IPS-NIHi11 (cell line): ENCODE measurements at places on chromosomes 3 and 15.

GRCh38 chr3:180416111-180416594, 185.8 kb upstream of the TTC14 start:
- DNase-seq: no peak

- DNase-seq: no peak
Observed at GRCh38 chr3:47339951-47340350, 40.9 kb upstream of the PTPN23 start.

DNA sequence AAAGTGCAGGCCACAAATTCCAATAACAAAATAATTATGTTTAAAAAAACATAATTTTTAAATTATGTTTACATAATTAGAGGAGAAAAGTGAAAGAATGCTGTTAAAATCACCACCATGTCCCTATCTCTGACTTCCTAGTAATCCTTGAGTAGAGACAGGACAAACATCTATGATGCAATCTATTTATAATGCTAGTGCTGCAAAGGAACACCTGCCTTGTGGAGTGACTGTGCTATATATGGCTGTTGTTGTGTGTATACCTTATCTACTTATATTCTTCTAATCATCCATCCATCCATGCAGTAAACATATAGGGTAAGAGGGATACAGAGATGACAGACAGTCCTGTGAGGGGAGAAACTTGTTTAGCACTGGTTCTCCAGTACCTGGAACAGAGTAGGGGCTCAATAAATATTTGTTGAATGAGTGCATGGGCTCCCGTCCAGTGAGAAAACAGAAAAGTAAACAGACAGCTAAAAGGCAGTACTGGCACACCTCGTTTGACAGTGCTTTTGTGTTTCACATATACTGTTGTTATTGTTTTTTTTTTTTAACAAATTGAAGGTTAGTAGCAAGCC, 229.3 kb upstream of the UBE2E1 start:
- no peak for DNase-seq

DNA sequence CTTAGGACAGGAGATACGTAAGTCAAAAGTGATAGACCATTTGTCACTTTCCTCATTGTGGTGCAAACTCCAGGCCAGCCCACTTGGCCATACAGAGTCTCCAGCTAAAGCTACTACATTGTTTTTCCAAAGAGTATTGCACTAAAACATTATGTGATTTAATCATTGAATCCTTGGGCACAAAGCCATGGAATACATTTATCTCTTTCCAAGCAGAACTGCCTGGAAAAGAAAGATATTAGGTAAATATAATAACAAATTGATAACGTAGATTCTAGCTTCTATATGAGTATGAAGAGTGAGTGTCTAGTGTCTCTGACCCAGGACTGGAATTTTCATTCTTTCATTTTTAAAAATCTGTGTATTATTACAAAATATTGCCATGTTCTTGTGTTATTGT, 863.7 kb upstream of the SEMA6D start:
- DNase-seq: no peak

DNA sequence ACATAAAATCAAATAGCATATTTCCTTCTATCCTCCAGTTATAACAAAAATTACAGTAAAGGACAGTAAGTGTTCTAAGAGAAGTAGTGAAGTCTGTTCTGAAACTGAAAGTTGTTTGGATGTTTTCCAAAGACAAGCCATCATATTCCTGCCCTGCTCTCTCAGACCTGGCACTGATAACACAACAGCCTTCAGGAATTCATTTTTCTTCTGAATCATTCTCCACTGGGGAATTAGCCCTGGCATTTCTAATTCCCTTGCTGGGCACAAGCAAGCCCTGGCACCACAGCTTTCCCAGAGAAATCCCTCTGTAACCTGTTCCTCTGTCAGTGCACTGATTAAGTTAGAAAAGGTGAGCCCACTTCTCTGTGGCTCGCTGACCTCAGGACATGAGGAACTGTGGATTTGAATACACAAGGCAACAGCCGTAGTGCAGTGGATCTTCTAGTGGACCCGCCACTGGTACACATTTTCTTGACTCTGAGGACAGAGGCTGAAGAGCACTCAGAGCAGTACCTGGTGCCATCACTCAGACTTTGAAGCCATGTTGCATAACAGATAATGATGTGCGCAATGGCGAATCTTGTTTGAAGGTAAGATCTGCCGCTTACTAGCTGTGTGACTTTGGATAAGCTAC, 61.6 kb downstream of the WWTR1 start:
- no peak for DNase-seq

GRCh38 chr15:55281517-55282228, 7.9 kb downstream of the RAB27A start:
- DNase-seq: no peak

- DNase-seq: no peak
Observed at GRCh38 chr15:39857132-39857531, 62.9 kb downstream of the GPR176 start.

DNA sequence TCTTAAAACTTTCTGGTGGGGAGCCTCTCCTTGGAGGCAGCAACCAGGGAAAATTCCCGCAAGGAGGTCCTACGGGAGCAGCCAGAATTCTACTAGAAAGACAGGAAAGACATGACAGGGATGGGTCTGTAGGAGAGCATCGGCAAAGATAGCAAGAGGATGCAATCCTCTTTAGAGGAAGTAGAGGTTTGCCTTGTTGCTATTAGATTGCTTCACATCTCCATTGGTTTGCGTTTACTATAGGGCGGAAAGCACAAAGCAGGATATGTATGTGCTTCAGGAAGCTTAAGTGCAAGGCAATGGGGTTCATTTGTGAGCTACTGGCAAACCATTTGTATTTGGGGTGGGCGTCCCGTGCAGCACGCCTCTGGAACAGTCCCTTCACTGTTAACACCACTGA, 193.0 kb downstream of the RORA start:
- DNase-seq: no peak

DNA sequence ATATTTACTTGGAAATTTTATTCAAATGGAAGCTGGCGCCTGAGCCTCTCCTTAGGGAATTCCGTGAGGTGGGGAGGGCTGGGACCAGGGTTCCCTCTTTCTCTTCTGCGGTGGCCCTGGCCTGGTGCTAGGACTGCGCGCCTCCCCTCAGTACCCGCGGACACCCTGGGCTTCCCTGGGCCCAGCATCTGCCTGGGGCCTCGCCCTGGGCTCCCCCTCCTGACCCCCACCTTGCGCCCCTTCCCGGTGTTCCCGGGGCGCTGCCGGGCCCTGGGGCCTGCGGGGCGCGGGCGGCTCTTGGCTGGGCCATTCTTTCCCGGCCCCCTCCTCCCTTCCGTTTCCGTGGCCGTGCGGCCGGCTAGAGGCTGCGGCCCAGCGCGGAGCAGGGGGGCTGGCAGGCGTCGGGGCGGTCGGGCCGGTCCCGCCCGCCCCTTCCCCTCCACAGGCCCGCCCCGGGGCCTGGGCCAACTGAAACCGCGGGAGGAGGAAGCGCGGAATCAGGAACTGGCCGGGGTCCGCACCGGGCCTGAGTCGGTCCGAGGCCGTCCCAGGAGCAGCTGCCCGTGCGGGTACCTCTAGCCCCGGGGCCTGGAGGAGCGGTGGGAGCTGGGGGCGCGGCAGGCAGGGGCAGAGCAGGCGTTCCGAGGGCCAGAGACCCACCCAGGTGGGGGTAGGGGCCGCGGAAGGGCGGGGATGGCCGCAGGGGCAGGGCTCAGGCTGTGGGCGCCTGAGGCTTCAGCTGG, at the start of gene FES:
TSS of gene FES (plus strand) at position 529 of the 743 bp plus-strand sequence. CDS start 542 bp downstream, outside the sequence.
- peak; percentile 81 for DNase-seq
